Fibroblast of skin of left biceps (primary cell): ENCODE measurements at places on chromosomes 6 and 20.

- no peak for DNase-seq
These were observed 38.0 kb downstream of the TNFAIP3 start for GRCh38 chr6:137904822-137905617.

GRCh38 chr20:41347523-41348429 lies 7.2 kb downstream of the LPIN3 start:
- no peak for DNase-seq

DNA sequence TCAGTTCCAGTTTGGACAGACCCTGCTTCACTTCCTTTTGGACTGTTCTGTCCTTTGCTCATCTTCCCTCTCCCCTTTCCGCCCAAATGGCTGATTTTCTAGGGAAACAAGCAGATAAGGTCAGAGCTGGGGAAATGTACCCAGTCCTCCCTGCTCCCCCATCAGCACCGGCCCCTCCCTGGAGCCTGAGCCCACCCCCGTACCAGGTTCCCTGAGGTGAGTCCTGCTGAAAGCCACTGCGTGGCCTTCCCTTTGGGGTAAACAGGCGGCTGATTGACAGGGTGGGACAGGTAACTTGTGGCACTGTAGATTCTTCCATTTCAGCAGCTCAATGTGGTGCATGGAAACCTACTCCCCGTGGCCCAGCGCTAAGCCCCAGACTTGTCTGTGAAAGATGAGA lies 70.5 kb downstream of the NPEPL1 start:
- no peak for DNase-seq

DNA sequence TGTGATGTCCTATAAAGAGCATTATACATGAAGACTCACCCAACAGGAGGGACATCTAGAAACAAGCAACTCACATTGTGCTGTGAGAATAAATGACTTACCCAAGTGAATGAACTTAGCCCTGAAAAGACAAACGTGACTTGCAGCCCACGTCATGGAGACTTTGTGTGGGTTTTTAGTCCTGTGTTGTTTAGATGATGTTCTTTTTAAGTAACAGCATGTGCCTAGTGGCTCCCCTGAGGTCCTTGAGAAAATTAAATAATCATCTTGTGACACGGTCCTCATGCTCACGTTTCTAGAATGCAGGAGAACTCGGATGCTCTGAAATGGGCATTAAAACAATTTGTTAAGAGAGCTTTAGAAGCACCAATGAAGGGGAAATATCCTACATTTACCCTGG lies 165.1 kb downstream of the SASH1 start:
- no peak for DNase-seq

DNA sequence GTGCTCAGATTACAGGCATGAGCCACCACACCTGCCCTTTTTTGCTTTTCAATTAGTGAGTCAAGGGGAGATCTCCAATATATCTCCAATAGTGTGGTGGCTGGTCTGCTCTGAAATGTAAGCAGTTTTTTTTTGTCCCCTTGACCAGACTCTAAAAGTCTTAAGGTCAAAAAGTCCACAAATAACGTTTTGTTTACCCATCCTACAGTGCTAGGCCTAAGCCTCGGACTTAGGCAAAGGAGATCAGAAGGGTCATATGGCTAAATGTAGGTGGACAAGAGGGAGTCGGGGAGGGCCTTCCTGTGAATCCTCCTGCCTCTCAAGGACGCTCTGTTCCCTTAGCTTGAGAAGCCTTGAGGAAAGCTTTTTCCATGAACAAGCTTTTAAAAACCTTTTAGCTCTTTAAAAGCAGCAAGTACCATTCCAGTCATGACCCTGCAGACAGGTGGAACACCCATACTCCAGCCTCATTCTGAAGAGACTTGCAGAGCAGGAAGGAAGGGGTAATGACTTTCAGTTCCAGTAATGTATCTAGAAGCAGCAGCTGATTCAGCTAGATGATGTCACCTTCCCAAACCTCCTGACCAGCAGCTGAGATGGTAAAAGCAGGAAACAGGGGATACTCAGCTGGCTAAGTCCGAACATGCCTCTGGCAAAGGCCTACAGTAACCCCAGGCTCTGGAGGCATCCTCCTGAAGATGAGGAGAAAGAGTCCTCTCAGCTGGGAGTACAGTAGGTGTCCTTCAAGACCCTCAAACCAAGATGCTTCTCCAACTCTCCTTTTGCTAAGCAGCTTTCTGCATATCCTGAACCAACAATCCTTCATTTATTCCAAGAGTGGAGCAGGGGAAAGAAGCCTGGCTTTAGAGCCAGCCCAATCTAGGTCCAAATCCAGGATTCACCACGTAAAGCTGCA lies 23.6 kb downstream of the BCL2L1 start:
- DNase-seq, result no peak

- DNase-seq, result no peak
These were observed 61.6 kb downstream of the SRC start for GRCh38 chr20:37407573-37408002.

DNA sequence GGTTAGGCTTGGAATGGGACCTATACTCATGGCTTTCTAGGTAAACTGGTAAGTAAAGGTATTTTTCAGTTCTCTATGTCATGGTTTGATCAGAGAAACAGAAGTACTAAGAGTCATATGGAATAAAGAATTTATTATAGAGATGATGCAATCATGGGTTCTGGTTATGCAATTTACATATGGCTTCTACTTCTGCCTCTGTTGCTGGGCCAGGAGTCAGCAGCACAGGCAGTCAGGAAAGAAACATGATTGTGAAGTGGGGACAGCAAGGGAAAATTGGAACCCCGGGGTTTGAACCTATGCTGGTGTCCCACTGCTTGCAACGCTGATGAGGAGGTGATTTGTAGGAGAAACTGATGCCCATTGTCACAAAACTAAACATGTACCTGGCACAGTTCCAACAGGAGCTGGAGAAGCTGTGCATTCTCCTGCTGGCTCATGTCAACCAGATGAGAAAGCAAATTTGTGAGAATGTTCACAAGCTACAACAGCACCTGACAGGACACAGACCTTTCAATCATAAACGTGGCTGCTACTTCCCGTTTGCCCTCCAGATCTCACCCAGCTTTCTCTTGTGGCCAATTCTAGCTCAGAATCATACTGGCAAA lies 887.1 kb downstream of the TFAP2A start:
- DNase-seq, result no peak

DNA sequence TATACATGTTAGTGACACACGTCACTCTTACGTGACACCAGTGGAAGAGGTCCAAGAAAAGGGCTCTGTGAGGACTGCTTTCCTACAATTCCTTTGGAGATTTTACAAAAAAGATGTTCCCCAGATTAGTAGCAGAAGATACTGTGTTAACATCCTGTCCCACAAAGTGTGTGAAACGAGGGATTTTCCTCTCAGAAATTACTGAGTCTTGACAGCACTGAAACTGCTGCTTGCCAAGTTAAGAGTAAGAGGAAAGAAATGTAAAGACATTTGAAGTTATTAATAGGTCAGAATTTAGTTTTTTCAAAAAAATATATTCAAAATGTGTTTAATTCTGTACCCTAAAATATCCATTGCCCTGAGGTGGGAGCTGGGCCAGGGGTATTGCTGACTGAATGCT lies 58.8 kb upstream of the MAP7 start:
- DNase-seq, result peak; percentile 59

- DNase-seq, result no peak
These were observed 18.6 kb upstream of the CST9L start for GRCh38 chr20:23586735-23587525.

DNA sequence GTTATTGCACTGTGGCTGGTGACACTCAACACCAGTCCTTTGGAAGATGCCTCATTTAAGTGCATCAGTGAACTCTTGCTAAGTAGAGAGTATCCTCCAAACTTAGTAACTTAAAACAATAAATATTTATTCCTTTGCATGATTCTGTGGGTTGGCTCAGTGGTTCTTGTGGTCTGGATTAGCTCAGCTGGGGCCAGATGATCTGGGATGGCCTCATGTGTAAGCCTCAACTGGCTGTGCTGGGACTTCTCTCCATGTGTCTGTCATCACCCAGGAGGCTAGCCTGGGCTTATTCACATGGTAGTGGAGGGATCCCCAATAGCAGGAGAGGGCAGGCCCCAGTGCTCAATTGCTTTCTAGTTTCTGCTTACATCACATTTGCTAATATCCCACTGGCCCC lies 8.3 kb downstream of the LRRN4 start:
- no peak for DNase-seq

DNA sequence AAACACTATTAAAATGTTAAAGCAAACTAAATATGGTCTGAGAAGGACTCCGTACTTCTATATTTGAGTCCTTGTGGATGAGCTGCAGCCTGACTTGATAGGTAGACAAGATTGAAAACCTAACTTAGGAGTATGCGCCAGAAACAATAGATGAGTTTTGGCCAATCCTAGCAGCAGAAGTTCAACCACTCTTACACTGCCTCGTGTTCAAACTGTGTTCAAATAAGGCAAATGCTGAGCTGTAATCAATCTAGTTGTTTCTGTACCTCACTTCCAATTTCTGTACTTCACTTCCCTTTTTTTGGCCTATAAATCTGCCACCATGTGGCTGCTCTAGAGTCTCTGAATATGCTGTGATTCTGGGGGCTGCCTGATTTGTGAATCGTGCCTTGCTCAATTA lies 13.2 kb upstream of the SERINC1 start:
- no peak for DNase-seq

DNA sequence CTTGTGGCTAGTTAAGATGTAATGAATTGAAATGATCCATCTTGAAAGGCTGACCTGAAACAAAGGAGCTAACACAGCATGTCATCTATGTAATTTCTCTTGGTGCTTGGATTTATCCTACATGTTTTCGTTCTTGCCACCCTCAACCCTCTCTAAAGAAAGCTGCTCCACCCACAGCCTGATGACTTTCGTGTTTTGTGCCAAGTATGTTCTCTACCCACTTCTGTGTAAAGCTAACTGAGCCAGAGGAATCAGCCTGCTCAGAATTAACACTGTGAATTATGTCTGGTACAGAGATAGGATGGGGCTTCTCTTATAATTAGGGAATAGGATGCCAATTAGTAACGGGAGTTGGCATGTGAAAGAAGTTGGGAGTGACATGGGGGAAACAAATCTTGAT lies 67.9 kb upstream of the MLIP start:
- no peak for DNase-seq

DNA sequence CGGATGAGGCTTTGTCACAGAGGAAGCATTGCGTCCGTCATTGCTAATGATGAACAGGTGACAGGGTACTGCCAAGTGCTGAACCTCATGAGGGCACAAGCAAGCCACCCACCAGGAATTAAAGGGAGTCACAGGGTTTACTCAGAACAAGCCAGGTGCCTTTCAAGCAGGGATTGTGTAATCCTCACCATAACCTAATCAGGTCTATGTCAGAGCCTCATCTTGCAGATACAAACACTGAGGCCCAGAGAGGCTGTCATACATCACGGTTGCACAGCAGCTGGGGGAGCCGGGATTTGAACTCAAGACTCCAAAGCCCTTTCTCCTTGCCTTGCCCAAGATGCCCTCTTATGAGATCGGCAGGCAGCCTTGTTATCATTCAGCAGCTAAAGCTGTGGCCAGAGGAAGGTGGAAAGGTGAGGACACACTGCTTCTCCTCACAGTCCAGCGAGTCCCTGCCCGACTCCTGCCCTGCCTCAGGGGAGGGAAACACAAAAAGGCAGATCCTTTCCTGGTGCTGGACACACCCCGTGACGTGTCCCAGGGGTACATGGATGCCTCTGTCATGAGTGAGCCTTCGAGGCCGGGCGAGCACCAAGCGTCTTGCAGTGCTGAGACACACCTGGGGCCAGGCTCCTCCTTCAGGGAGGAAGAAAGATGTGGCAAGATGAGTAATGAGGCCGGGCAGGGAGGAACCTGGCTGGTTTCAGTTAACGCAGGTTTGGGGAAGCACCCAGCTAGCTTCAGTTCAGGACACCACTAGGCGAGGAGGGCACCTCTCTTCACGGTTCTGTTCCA lies 214.9 kb downstream of the LY86 start:
- no peak for DNase-seq

- DNase-seq, result no peak
These were observed 753 bp upstream of the PERP start for GRCh38 chr6:138107752-138108592.

- no peak for DNase-seq
These were observed 512.8 kb upstream of the JARID2 start for GRCh38 chr6:14732844-14733757.

GRCh38 chr20:50920997-50921396 lies 10.2 kb downstream of the ADNP start:
- DNase-seq, result no peak

DNA sequence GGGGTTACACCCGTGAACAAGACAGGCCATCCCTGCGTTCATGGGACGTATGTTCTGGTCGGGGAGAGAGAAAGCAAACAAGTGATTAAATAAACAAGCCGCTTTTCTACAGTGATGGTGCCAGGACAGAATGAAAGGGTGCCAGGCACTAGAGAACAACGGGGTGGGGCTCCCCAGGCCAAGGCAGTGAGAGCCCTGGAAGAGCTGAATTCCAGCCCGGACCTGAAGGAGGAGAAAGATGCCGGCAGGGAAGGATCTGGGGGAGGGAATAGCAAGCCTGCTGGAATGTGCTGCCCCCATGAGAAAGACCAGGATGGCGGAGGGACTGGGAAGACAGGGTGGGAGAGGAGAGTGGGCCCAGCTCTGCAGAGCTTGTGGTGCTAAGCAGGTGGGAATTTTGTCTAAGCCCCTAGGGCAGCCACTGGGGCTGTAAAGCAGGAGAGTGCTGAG lies 7.5 kb downstream of the SNAI1 start:
- DNase-seq, result no peak

DNA sequence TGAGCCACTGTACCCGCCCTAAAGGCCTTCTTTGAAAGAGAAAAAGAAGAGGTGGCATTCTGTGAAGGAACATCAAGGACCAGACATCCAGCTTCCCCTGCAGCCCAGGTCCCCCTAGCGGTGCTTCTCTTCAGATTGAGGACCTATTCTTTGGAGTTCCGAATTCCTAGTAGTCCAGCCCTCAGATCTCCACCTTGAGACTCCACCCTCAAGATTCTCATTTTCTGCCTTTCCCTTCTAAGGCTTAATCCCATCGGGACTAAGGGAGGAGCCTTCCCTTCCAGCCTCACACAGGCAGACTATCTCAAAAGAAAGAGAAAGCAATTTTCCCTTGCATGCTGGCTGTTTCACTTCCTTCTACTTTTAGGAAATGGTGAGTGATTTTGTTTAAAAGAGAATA lies 32.5 kb downstream of the MUC22 start:
- peak; percentile 32 for DNase-seq
